H1 (cell line): ENCODE measurements at places on chromosomes 2 and 18. TPM values are rescaled to one million over a fixed set of nuclear protein-coding genes. Genes with fewer than 3 reads are reported as not detected.

Gene KCNS3
- 20.5 and 22.7 TPM in 2 replicates for total RNA-seq

Gene OTX1
- 3.3 and 3.8 TPM in 2 replicates for total RNA-seq

Gene PRKAG3
- not detected in 2 replicates for total RNA-seq

- DNase-seq, result no peak
Measured at GRCh38 chr18:32328379-32328778, 138.5 kb downstream of the MEP1B start.

DNA sequence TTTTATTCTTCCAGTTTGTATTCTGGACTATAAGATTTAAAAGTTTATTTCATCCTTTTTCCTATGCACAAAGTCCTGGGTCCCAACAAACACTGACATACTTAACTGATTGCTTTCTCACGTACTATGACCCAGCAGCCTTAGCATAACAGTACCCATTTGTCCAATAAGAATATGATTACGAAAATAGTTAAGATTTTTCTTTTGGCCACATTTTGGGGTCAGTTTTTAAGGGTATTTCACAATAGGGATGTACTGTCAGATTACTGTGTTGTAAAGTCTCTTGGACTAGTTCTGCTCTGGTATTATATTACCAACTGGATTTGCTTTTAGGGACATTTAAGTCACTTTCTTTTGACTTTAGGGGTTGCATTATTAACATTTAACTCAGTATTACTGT is 46.1 kb downstream of the TTC39C start:
- DNase-seq, result no peak

- DNase-seq, result no peak
Measured at GRCh38 chr2:11257078-11257477, 87.4 kb downstream of the ROCK2 start.

GRCh38 chr2:62187246-62187645 is 8.7 kb upstream of the B3GNT2 start:
- no peak for DNase-seq

DNA sequence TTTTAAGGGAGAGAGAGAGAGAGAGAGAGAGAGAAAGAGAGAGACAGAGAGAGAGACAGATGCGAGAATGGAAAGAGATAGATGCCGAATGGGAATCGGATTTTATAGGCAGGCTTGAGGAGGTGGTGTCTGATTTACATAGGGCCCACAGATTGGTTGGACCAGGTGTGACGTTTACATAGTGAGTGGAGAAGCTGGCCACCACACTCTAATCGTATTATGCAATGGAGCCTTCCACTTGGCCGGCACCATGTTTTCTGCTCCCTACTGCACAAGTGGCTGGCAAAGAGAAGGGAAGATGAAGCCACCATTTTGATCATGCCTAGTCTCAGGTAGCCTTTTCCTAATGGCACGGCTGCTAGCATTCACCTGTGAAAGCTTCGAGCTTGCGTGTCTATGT is 33.9 kb downstream of the CD8B2 start:
- DNase-seq, result no peak
